Transverse colon (tissue), 4 donors: ENCODE measurements at places on chromosomes 5 and 9. TPM values are rescaled to one million over a fixed set of nuclear protein-coding genes. Genes with fewer than 3 reads are reported as not detected.
A peak's percentile ranks its signal among the peaks of the same experiment; 100 is the strongest.

GRCh38 chr9:37617832-37618231 lies 25.4 kb upstream of the TOMM5 start:
- no peak overlapping the region for H3K4me3 ChIP-seq
- no peaks in the 10 kb centered on the region for H3K36me3 ChIP-seq
- no peaks in the 10 kb centered on the region for H3K27me3 ChIP-seq
- DNase-seq: no peak

DNA sequence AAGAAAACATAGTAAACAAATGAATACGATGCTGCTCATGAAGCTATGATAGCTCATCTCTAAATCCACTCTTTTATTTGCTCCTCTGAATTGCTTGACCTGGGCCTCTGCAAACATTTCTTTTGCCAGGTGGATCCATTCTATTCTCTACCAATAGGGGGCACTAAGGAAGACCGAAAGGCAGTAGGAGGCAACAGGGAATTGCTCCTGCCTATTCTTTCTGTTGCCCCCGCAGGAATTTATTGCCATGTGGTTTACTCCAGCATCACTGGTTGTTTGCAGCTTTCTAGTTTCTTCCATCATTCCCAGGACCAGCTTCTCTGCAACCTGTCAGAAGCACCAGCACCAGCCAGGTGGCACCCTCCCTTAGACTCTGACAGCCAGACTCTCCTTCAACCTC lies 5.3 kb downstream of the GAPT start:
- H3K27me3 ChIP-seq: no peaks in the 10 kb centered on the region
- H3K27ac ChIP-seq: no peak overlapping the region
- no peaks in the 10 kb centered on the region for H3K4me1 ChIP-seq
- H3K4me3 ChIP-seq: no peak overlapping the region
- no peaks in the 10 kb centered on the region for H3K36me3 ChIP-seq

- H3K4me1 ChIP-seq: peaks cover 3% of the 10 kb centered on the region
- H3K27ac ChIP-seq: peak overlapping the region; percentile 29
- no peak overlapping the region for H3K4me3 ChIP-seq
- no peaks in the 10 kb centered on the region for H3K27me3 ChIP-seq
These were observed 18.8 kb upstream of the KIF2A start for GRCh38 chr5:62287237-62287636.

DNA sequence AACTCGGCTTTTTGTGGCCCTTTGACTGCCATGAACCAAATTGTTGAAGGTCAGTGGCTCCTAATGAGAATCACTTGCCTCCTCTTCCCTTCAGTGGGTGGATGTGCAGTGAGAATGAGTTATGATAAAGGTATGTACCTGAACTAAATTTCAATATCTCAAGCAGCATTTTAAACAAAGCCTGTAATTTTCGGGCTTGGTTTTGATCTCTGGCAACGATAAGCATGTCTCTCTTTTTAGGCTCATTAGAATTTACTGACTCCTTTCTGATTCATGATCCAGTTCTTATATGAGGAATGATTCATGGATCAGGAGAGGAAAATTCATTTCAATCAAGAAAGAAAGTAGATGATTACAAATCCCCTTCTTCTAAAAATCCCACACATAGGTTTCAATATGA lies 305.5 kb downstream of the ARRDC3 start:
- H3K27me3 ChIP-seq: no peaks in the 10 kb centered on the region
- H3K4me3 ChIP-seq: no peak overlapping the region
- no peaks in the 10 kb centered on the region for H3K4me1 ChIP-seq

DNA sequence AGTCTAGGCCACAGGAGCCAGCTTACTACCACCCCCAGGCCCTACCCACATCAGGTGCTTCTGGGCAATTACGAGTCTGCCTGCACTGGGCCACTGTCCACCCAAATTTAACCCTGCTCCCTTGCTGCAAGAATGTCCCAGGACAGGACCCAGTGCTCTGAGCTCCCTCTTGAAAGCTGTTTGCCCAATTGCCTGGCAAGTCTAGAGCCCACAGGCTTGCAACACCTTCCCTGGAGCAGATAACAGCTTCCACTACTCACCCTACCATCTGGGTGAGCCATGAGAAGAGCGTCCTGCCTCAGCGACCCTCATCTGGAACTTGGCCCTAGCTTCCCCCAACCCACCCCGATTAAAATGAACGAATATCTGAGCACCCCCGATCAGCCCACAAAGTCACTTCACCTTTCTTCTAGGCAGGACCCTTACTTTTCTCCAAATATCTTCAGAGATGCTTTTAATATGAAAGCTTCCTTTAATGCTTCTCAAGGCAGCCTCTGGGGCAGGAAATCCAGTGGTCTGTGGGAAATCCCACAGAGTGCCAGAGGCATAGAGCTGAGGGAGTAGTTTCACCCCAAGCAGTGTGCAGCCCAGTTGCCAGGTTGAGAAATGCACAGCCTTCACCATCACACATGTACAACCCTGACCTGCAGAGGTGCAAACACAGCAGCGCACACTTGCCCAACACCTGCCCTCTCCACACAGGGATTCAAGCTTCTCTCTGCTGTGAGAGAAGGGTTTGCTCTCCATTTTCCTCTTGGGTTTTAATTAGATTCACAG lies 10.6 kb downstream of the ACSL6 start:
- H3K27me3 ChIP-seq: no peaks in the 10 kb centered on the region
- peak; percentile 25 for DNase-seq
- H3K36me3 ChIP-seq: no peaks in the 10 kb centered on the region
- H3K4me1 ChIP-seq: no peaks in the 10 kb centered on the region
- no peak overlapping the region for H3K4me3 ChIP-seq

DNA sequence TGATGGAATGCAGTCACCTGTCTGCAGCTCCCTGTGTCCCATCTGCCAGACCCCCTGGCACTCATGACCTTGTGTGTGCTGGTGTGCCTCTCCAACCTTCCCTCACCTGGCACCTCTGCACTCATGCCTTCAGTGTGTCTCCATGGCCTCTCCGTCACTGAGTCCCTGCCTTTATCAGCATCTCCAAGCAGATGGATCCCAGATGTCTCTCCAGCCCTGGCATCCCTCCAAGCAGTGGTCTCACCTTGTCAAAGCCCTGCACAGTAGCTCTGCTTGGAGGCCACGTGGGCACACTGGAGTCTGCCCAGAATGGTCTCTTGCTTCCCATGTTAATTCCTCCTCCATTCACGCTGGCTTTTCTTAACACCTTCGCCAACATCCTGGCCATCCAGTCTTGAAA lies 84.8 kb downstream of the DAP start:
- no peak overlapping the region for H3K27ac ChIP-seq
- no peaks in the 10 kb centered on the region for H3K27me3 ChIP-seq
- H3K36me3 ChIP-seq: peaks cover 23% of the 10 kb centered on the region
- no peaks in the 10 kb centered on the region for H3K4me1 ChIP-seq
- DNase-seq: no peak

GRCh38 chr9:94974154-94974879 lies 247.8 kb downstream of the AOPEP start:
- no peaks in the 10 kb centered on the region for H3K36me3 ChIP-seq
- no peaks in the 10 kb centered on the region for H3K27me3 ChIP-seq
- no peak overlapping the region for H3K4me3 ChIP-seq

Gene TXNDC8
- total RNA-seq: not detected

DNA sequence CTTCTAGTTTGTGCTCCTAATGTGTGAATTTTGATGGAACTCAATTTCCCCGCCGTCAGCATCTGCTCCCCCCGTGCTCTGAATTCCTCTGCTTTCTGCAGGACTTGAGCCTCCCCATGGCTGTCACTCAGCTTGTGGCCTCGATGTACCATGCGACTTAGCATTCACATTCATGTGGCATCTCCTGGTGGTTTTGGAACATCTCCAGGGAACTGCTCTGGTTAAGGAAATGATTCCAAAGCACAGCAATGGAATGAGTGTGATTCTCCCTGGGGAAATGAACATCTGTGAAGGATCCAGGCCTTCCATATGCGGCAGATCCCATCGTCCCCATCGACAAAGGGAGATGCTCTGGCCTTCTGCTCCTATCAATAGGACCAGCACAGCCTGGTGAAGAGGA lies 119.0 kb downstream of the ENTREP1 start:
- H3K36me3 ChIP-seq: no peaks in the 10 kb centered on the region
- no peak overlapping the region for H3K4me3 ChIP-seq
- no peaks in the 10 kb centered on the region for H3K27me3 ChIP-seq
- DNase-seq: no peak

DNA sequence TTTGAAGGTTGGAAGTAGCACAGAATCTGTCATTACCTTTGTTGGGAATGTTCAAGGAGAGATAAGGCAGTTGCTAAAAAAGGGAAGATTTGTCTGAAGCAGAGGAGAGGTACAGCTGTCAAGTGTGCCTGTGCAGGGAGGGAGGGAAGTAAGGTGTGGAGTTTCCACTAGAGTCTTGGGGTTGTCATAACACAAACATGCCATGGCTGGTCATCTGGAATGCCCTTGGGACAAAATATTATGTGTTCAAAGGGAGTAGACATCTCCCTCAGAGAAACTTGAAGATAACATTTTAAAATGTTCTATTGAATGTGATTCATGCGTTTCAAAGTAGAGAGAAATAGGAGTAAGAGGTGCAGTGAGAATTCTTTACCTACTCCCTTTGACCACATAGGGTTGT lies 95.0 kb downstream of the MUSK start:
- no peak overlapping the region for H3K4me3 ChIP-seq
- DNase-seq: no peak
- H3K4me1 ChIP-seq: no peaks in the 10 kb centered on the region
- H3K27ac ChIP-seq: no peak overlapping the region
- H3K27me3 ChIP-seq: no peaks in the 10 kb centered on the region
